Vagina (tissue), 2 donors: ENCODE measurements at places on chromosomes 16 and 17.
A peak's percentile ranks its signal among the peaks of the same experiment; 100 is the strongest.

- no peak for DNase-seq
Measured at GRCh38 chr16:53428681-53429080, 5.6 kb upstream of the RBL2 start.

GRCh38 chr17:8801135-8801840, 2.1 kb upstream of the MFSD6L start:
- peak; percentile 71 for DNase-seq

GRCh38 chr17:67049025-67049739, 4.8 kb downstream of the CACNG1 start:
- DNase-seq = no peak

GRCh38 chr17:47896672-47897490, 845 bp downstream of the SP2 start:
- DNase-seq = no peak

DNA sequence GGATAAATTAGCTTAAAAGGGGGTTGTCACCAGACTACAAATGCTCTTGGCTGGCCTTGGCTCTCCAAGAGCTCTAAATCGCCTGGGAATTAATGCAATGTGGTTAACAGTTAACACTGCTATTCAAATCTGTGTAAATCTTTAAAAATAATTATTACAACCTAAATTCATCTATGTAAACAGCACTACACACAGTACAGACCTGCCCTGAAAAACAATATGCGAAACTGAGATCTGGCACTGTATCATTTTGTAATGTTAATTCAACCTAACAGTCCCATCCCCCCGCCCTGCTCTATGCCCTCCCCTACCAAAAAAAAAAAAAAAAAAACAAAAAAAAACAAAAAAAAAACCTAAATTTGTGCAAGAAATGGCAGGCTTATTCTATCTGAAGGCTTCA, 40.9 kb downstream of the DCUN1D3 start:
- DNase-seq = no peak

DNA sequence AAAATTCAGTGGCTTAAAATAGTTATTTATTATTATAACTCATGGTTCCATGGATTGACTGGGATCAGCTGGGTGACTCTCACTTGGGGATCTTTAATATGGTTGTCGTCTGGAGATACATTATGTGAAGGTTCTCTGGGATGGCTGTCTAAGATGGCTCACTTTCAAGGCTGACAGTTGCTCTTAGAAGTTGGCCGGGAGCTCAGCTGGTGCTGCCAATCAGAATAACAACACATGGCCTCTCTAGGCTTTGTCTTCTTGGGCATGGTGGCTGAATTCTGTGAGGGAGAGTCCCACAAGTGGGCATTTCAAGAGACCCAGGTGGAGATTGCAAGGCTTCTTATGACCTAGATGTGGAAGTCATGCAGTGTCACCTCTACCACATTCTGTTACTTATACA, 269.7 kb downstream of the CA10 start:
- no peak for DNase-seq

DNA sequence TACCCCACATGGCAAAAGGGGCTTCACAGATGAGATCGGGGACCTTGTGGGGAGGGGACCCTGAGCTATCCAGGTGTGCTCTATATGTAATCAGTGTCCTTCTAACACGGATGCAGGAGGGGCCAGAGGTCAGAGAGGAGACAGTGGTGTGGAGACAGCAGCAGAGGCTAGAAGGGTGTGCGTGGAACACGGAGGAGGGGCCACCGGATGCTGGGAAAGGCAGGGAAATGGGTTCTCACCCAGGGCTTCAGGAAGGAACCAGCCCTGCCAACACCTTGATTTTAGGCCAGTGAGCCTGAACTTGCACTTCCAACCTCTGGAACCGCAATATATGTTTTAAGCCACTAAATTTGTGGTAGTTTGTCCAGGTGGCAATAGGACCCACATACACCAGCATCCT, 4.6 kb upstream of the SLC38A8 start:
- DNase-seq = no peak

DNA sequence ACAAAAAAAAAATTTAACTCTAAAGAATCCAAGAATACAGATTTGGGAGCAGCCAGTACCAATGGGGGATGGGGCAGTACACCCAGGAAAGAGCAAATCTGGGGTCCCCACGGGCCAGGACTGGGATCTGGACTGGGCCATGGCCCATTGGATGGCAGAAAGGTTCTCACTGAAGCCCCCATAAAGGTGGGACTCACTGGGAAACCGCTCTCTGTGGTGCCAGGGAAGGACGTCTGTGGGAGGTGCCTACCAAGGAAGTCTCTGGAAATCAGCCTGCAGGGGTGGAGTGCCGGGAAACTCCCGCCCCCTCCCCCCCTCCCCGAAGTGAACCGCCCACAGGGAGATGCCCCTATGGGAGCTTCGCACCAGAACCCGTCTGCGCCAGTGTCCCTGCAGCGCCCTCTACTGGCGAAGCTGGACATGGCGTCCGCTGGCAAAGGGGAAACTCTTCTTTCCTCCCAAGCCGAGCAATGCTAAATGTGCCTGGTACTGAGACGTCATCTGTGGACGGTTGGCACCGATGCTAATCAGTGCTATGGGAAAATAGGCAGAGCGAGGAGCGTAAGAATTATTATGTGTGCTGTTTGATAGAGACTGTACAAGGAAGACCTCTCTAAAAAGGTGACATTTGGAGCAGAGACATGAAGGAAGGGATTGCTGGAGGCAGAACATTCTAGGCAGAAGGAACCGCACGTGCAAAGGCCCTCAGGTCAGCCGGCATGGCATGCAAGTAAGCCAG, 671.1 kb downstream of the WWOX start:
- no peak for DNase-seq

DNA sequence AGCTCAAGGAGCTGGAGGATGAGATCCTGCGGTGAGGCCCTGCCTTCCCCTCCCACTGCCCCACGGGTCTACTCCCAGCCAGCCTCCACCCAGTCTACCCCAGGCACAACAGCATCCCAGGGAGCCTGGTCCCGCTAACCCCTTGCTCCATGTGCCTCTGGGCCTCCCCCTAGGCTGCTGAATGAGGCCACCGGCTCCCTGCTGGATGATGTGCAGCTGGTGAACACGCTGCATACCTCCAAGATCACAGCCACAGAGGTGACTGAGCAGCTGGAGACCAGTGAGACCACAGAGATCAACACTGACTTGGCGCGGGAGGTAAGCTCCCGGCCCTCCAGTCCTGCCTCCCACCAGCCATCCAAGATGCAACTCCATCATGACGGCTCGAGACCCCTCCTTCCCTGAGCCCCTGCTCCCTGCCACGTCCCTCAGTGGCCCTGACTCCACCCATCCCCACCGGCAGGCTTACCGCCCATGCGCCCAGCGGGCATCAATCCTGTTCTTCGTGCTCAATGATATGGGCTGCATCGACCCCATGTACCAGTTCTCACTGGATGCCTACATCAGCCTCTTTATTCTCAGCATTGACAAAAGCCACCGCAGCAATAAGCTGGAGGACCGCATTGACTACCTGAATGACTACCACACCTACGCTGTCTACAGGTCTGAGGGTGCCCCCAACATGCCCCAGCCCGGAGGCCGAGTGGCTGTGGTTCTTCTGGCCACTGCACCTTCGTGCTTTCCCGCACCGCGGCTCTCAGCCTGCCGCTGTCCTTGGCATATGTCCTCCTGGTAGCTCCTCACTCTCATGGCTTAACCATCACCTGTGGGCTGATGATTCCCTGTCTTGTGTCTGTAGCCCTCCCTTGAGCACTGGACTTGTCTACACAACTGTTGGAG, 15.0 kb upstream of the KDM6B start:
- no peak for DNase-seq

DNA sequence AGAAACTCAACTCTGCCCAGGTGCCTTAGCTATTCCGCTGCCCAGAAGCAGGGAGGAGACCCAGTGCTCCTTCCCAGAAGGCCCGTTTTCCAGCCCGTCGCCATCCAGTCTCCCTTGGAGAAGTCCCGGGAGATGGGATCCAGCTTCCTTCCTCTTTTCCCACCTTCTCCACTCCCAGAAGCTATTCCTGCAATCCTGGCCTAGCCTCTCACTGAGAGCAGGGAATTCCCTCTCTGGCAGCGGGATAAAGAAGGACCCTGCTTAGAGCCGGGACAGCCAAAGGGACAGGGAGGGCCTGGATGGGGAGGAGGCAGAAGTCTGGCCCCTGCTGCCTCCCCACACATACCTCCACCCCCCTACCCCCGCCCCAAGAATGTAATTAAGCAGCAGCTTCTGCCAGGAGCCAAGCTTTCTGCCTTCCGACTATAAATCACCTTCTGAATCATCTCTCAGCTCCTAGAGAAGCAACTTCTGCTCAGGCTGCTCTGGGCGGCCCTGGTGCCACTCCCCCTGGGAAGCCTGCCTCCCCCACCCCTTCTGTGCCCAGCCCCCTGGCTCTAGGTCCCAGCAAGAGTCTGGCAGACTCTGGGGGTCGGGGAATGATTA, 6.4 kb downstream of the WNT3 start:
- DNase-seq = no peak

DNA sequence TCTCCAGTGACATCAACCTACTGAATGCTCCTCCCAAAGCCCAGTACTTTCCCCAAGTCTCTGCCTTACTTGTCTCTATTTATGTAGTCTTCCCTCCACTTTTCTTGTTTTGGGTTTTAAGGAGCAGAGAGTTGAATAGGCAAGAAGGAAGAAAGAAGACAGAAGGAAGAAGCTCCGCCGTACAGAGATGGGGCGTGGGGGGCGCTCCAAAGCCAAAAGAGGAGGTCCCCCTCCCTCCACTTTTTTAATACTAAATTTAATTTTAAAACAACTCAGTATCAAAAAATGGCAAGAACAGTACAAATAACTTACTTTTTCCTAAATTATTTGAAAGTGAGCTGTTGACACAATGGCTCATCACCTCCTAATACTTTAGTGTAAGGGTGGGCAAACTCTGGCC, 4.6 kb downstream of the EFTUD2 start:
- no peak for DNase-seq

- DNase-seq = no peak
Measured at GRCh38 chr16:57894390-57895080, 76.4 kb downstream of the CNGB1 start.

GRCh38 chr17:77459018-77459755, 318.4 kb downstream of the SEC14L1 start:
- DNase-seq = no peak

- no peak for DNase-seq
Measured at GRCh38 chr17:64998436-64999190, 57.9 kb downstream of the GNA13 start.

- DNase-seq = no peak
Measured at GRCh38 chr17:82188001-82188961, 24.4 kb downstream of the CCDC57 start.

DNA sequence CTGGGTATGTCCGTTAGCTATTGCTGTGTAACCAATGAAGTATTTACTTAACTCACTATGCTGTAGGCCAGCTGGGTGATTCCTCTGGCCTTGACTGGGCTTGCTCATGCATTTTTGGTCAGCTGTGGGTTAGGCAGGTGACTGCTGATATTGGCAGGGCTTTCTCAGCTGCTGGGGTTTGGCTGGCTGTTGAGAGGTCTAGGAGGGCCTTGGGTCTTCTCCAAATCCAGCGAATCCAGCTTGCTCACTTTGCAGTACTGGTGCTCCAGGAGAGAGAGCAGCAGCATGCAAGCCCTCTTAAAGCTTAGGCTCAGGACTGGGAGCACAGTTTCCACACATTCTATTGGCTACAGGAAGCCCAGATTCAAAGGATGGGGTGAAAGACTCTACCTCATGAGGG, 270.1 kb downstream of the PHKB start:
- DNase-seq = no peak

DNA sequence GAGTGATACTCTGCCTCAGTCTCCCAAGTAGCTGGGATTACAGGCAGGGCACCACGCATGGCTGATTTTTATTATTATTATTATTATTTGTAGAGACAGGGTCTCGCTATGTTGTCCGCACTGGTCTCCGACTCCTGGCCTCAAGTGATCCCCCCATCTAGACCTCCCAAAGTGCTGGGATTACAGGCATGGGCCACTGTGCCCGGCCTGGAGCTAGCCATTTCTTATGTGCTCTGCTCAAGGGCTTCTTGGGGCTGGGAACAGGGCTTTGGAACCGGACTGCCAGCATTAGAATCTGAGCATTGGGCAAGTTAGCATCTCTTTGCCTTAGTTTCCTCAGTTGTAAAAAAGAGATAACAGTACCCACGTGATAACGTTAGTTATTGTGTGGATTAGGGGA, 111.3 kb downstream of the C16orf78 start:
- no peak for DNase-seq

- peak; percentile 37 for DNase-seq
Measured at GRCh38 chr16:27097800-27098230, 31.1 kb downstream of the C16orf82 start.

DNA sequence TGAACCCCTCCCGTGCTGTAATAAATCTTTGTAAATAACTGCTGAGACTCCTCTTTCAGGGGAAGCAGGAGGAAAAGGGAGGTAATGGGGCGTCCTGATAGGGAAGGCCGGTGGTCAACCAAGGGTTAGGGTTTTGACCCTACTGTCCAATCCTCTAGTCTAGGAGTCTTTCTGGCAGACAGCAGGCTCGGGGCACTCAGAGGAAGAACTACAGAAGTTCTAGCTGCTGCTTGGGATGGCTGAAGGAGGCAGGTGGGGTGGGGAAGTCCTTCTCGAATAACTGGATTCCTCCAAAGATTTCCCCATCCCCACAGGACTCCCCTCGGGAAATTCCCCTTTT, 387 bp upstream of the STARD3 start:
- DNase-seq = no peak

- DNase-seq = no peak
Measured at GRCh38 chr17:49031965-49032928, 35.1 kb downstream of the IGF2BP1 start.

DNA sequence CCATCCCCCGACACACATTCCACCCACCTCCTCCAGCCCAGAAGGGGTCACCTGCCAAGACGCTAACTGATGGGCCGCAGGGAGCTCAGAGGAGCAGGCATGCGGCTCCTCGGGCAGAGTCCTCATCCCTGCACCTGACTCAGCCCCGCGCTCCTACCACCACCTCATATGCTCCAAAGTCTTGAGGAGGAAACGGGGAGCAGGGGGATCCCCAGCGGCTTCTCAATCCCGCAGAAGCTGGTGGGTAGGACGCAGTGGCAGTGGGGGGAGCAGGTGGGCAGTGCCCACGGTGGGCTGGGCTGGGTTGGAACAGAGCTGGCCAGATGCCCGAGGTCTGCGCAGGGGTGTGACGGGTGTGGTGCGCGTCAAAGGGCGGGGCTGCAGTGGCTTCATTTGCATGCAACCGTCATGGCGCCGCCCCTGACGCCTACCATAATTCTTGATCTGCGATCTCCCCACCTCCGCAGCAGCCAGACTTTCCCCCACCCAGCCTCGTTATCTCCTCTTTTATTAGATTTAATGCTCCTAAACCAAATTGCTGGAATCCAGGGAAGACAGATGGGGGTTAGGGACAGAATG, 39.0 kb upstream of the EMP2 start:
- DNase-seq = no peak

GRCh38 chr16:84499638-84500037, 4.8 kb downstream of the MEAK7 start:
- no peak for DNase-seq

- DNase-seq = no peak
Measured at GRCh38 chr17:67020293-67020766, 24.0 kb upstream of the CACNG1 start.
